ENCODE measurements at places on chromosomes 4 and X. TPM values are rescaled to one million over a fixed set of nuclear protein-coding genes. Genes with fewer than 3 reads are reported as not detected.
A peak's percentile ranks its signal among the peaks of the same experiment; 100 is the strongest.

DNA sequence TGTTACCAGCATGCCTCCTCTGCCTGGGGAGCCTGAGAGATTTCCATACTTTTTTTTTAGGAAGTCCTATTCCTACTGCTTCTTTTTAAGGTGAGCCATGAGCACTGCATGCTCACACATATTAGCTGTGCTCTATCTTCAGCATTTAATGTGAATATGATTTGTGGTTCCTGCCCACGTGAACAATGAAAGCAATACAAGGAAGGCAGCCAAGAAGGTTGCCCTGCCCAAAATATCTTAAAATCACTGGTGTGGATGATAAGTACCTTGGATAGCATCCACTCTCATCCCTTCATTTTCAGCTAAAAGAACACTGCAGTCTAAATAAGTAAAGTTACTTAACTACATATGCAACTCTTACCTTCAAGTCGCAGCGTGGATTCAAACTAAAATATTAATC lies 607.5 kb downstream of the PACRGL start:
- no peaks in the 10 kb centered on the region for H3K4me1 ChIP-seq
- DNase-seq = no peak
- no peak overlapping the region for H3K4me3 ChIP-seq
- no peaks in the 10 kb centered on the region for H3K36me3 ChIP-seq
- peaks cover 8% of the 10 kb centered on the region for H3K27me3 ChIP-seq

GRCh38 chr4:22876270-22876669 lies 183.5 kb downstream of the GBA3 start:
- H3K36me3 ChIP-seq = no peaks in the 10 kb centered on the region
- no peak overlapping the region for H3K27ac ChIP-seq
- no peaks in the 10 kb centered on the region for H3K27me3 ChIP-seq
- DNase-seq = no peak
- H3K4me3 ChIP-seq = no peak overlapping the region

Gene FGFBP2
- total RNA-seq = 1.6 TPM

DNA sequence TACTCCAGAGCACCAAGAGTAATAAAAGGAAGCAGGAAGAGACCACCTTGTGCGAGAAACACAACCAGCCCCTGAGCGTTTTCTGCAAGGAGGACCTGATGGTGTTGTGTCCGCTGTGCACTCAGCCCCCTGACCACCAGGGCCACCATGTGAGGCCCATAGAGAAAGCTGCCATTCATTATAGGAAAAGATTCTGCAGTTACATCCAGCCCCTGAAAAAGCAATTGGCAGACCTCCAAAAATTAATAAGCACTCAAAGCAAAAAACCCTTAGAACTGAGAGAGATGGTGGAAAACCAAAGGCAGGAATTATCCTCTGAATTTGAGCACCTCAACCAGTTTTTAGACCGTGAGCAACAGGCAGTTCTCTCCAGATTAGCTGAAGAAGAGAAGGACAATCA lies 5.7 kb downstream of the TRIM75 start:
- no peak for DNase-seq
- H3K27me3 ChIP-seq = no peaks in the 10 kb centered on the region
- H3K36me3 ChIP-seq = no peaks in the 10 kb centered on the region

- no peak for DNase-seq
- H3K4me1 ChIP-seq = peaks cover 20% of the 10 kb centered on the region
- H3K4me3 ChIP-seq = no peak overlapping the region
- no peaks in the 10 kb centered on the region for H3K27me3 ChIP-seq
Observed at GRCh38 chr4:123554801-123555232, 158.2 kb downstream of the SPRY1 start.

Gene FHIP1A
- total RNA-seq = 29.7 TPM

DNA sequence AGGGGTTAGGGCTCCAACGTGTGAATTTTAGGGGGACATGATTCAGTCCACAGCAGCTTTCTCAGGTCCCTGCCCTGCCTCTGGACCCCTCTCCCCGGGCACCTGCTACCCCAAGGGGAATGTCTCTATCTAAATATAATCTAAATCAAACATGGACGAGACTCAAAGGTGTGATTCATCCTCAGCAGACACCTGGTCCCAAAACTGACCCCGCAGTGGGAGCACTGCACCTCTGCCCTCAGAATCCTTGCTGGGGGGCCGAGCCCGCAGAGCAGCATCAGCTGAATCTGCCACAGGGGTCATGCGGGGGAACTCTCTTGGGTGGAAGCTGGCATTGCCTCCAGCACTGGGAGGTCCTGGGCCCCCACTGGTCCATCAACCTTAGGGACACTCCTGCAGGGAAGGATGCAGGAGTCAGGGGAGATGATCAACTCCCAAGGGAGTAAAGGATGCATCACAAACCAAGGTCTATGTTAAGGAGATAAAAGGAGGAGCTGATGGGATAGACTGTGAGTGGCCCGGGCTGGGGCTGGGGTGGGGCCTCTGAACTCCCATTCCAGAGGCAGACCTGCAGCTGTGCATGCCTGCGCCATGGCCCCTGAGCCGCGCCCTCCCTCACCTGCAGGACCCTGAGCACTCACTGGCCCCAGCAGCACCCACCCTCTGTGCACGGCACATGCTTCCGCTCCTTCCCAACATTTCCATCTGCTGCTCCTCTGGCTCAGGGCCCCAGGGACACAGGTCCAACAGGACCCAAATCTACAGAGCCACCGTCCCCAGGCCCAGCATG lies 54.0 kb downstream of the ADRA2C start:
- no peaks in the 10 kb centered on the region for H3K4me1 ChIP-seq
- no peak overlapping the region for H3K27ac ChIP-seq
- no peaks in the 10 kb centered on the region for H3K36me3 ChIP-seq
- H3K4me3 ChIP-seq = no peak overlapping the region
- DNase-seq = no peak

- H3K4me3 ChIP-seq = no peak overlapping the region
- peaks cover 51% of the 10 kb centered on the region for H3K4me1 ChIP-seq
- no peaks in the 10 kb centered on the region for H3K36me3 ChIP-seq
- no peaks in the 10 kb centered on the region for H3K27me3 ChIP-seq
- no peak overlapping the region for H3K27ac ChIP-seq
Observed at GRCh38 chr4:53019485-53020382, 157.6 kb downstream of the RASL11B start.

Gene CLDN22
- total RNA-seq = not detected

GRCh38 chr4:155608225-155608885 lies 58.3 kb upstream of the GUCY1A1 start:
- no peaks in the 10 kb centered on the region for H3K27me3 ChIP-seq
- no peaks in the 10 kb centered on the region for H3K36me3 ChIP-seq
- H3K27ac ChIP-seq = peak overlapping the region; percentile 53
- H3K4me1 ChIP-seq = no peaks in the 10 kb centered on the region
- H3K4me3 ChIP-seq = no peak overlapping the region

DNA sequence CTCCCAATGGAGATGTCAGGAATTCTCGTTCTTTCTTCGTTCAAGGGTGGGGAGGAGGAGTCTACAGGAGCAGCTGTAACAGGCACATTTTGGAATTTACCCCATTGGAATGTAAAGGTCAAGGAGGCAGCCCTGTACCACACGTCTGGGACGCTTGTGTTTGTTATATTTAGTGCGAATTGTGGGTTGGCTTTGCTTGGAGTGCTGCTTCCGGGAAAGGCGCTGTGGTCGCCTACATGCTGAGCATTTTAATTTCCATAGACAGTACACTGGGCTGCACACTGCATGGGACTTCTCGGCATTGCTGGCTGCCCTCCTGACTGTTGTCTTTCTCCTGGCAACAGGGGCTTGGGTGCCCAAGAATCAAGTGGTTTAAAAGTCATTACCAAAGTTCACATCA lies 12.8 kb downstream of the GYG2 start:
- H3K27ac ChIP-seq = no peak overlapping the region
- no peaks in the 10 kb centered on the region for H3K36me3 ChIP-seq
- no peaks in the 10 kb centered on the region for H3K27me3 ChIP-seq

GRCh38 chrX:109936114-109936513 lies 66.8 kb upstream of the TMEM164 start:
- H3K27me3 ChIP-seq = no peaks in the 10 kb centered on the region
- DNase-seq = no peak
- H3K4me1 ChIP-seq = no peaks in the 10 kb centered on the region
- no peak overlapping the region for H3K4me3 ChIP-seq

DNA sequence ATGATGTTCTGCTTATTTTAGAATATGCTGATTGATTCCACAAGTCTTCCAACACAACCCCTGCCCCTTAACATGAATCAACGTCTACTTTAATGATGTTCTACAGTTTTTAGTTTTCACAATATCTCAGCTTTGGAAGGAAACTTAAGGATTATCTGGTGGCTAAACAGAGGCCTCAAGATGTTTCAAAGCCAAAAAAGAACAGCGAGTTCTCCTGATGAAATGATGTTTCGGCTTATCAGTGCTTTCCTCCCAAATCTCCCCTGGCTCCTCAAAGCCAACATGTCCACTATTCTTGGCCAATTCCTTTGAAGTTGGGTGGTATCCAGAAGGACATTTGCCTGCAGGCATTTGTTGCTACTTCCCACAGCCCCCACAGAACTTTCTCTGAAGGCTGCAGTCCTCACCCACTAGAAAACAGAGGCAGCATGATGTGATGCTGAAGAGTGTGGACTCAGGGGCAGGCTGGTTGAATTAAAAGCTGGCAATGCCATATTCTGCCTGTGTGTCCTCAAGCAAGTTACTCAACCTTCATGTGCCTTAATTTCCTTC lies 87.3 kb downstream of the ADGRG4 start:
- H3K36me3 ChIP-seq = no peaks in the 10 kb centered on the region
- H3K4me1 ChIP-seq = no peaks in the 10 kb centered on the region
- no peak for DNase-seq
- no peak overlapping the region for H3K27ac ChIP-seq
- no peaks in the 10 kb centered on the region for H3K27me3 ChIP-seq

Gene TMEM271
- not detected for total RNA-seq

Gene GNRHR
- total RNA-seq = not detected

- DNase-seq = no peak
- no peaks in the 10 kb centered on the region for H3K27me3 ChIP-seq
- H3K36me3 ChIP-seq = no peaks in the 10 kb centered on the region
- peaks cover 27% of the 10 kb centered on the region for H3K4me1 ChIP-seq
- H3K27ac ChIP-seq = no peak overlapping the region
Observed at GRCh38 chr4:26104056-26104685, 190.2 kb downstream of the SMIM20 start.

Gene PWWP3B
- total RNA-seq = 13.2 TPM
